ENCODE measurements at places on chromosomes 1 and 21.

- DNase-seq = no peak
Observed at GRCh38 chr21:36260802-36261201, 59.2 kb upstream of the MORC3 start.

DNA sequence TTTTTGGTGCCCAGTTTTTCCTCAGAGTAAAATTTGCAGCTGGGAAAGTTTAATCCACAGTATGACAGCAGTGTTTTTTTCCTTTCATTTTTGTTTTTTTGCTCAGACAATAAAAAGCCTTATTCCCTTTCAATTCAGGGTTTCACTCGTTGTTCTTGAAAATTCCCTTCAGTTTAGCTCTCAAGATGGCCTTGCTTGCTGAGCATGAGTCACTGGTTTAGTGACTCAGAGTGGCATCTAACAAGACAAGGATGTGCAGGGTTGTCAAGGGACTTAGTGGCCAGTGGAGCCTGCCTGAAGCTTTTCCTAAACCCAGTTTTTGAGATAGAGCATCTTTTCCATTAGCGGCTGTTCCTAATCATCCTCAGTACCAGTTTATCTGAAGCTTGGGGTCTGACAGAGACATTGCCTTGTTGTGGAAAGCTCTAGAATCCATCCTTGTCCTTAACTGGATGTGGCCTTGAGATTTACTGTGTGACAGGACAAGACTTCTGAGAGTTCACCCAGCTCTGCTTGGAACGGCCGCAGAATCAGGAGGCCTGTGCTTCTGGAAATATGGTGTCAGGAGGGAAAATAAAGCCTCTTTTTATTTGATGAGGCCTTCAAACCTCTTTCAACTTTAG is 48.4 kb upstream of the DNAJC6 start:
- peak; percentile 49 for DNase-seq

GRCh38 chr1:227855687-227856086 is 40.2 kb downstream of the PRSS38 start:
- no peak for DNase-seq

- DNase-seq = no peak
Observed at GRCh38 chr1:206037581-206037980, 13.9 kb upstream of the CTSE start.

DNA sequence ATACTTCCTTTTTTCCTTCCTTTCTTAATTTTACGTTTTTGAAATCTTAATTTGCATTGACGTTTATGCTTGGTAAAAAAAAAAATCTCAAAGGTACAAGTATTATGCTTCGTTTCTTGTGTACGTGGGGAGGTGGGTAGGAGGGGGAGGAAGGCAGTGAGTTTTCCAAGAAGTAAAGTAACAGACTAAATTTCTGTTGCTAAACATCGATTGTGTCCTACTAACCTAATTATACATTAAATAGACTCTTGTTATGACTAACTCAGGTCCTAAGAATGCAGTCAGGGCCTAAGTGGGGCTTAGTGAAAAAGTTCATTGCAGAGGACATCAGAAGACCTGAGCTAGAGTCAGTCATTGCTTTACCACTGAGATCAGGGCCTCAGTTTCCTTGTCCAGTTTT is 17.5 kb downstream of the NEK7 start:
- DNase-seq = peak; percentile 51

GRCh38 chr1:223011505-223011856 is 131.6 kb downstream of the TLR5 start:
- no peak for DNase-seq

DNA sequence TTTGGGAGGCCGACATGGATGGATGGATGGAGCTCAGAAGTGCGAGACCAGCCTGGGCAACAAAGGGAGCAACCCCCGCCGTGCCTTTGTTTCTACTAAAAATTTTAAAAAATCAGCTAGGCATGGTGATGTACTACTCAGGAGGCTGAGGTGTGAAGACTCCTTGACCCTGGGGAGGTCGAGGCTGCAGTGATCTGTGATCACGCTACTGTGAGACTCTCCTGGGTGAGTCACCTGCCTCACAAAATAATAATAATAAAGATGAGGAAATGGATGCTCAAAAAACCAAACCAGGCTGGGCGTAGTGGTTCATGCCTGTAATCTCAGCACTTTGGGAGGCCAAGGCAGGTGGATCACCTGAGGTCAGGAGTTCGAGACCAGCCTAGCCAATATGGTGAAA is 19.2 kb downstream of the DSTYK start:
- no peak for DNase-seq

GRCh38 chr1:166814611-166815010 is 24.7 kb upstream of the POGK start:
- no peak for DNase-seq

DNA sequence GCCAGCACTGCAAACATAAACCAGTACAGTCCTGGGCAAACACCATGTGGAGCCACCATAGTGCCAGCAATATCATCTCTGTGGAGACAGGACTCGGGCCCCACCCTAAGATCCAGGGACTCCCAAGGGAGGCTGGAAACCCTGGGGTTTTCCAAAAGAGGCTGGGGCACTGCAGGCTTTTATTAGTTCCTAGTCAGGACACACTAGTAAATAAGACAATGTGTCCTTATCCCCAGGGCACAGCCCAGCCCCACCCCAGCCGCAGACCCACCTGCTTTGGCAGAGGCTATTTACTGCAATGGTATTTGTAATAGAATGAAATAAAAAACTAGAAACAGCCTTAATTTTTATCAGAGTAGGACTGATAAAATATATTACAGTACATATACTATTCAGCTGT is 486 bp upstream of the GJB3 start:
- DNase-seq = no peak

DNA sequence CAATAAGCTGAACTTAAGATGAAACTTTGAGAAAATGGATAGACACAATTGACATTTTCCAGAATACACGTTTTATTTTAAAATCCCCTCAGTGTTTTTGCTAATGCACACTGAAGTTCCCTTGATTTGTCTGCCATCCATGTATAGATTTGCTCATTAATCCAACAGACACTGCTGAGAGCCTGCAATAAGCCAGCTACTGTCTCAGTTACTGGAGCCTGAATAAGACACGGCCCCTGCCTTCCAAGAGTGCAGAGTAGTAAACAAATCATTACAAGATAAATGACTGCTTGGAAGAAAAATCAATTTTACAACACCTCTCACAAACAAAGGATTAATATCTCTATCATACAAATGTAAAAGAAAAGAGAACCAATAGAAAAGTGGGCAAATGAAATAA is 130.1 kb downstream of the TLR5 start:
- DNase-seq = no peak

GRCh38 chr1:37556712-37557196 is at the start of gene DNALI1:
DNALI1 (plus strand) TSS chr1:37556940; CDS start chr1:37556995, 55 bp downstream.
- DNase-seq = peak; percentile 53

DNA sequence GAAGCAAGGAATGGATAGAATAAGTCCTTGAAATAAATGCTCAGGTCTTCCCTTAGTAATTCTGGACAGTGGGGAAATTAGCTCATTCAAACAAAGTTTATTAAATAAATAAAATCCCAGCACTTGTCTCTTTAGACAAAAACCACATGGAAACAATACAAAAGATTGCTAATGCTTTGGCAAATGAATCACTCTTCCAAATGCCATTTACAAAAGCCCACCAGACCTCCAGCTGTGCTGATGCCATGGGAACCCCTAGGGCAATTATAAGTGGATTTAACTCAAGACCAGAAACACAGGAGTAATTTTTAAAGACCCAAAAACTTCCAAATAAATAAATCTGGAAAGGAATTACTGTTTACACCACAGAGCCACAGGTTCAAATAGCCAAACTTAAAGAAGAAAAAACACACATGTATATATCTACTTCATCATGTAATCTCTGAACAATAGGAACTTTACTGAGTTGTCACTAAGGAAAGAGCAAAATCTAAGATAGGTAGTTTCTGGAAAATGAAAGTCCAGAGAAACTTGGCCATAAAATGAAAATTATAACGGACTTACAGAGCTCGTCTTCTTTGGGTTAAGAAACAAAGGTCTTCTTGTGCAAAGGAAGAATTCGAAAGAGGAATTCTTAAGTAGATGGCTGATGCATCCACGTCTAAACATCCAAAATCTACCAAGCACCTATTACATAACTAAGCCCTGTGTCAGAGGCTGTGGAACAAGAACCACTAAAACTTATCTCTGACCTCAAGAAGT is 399.4 kb downstream of the SMYD3 start:
- DNase-seq = no peak

GRCh38 chr1:212293579-212293978 is 8.4 kb downstream of the PPP2R5A start:
- DNase-seq = no peak

- DNase-seq = peak; percentile 25
Observed at GRCh38 chr21:46503922-46504550, 45.3 kb downstream of the DIP2A start.

DNA sequence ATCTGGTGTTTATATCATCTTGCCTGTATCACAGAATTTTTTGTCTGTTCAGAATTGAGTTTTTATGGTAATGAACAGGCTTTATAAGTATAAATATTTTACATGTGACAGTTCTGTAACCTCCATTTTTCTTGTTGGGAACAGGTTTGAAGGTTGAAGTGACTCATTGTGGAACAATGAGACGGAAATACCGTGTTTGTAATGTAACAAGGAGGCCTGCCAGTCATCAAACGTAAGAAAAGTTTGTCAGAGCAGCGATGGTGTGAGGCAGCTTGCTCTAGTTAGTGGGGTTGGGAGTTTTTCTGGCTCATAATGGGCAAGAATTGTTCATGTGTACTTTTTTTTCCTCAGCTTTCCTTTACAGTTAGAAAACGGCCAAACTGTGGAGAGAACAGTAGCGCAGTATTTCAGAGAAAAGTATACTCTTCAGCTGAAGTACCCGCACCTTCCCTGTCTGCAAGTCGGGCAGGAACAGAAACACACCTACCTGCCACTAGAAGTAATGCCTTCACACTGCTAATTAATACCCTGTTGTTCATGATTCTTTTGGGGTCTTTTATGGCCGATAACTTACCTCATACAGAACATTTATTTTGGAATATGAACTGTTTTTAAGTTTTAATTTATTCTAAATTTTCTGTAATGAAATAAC is 75.2 kb upstream of the TEKT2 start:
- DNase-seq = peak; percentile 32

- DNase-seq = no peak
Observed at GRCh38 chr1:227320476-227320875, 2.2 kb upstream of the CDC42BPA start.

Measured in activated CD4-positive, alpha-beta T cell treated with anti-CD3 and anti-CD28 coated beads, Interleukin-2, amount 50 U/mL, for 16 hours (primary cell).